Muscle of back (tissue), 13 donors: ENCODE measurements at places on chromosomes 4 and X.

DNA sequence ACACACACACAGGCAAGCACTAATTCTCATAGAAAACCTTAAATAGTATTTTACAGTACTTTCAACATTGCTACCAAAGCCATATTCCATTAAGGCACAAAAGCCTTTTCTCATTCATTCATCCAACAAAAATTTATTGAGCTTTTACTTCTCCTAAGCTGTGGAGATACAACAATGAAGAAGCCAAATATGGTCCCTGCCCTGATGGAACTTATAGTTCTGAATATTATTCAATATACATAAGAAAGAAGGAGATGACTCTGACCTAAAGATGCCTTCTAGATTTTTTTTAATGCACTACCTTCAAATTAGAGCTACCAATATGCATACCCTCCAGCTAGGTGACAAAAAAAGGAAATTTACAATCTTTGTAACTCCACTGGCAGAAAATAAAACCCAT, 90.0 kb upstream of the WDR44 start:
- no peak for DNase-seq

DNA sequence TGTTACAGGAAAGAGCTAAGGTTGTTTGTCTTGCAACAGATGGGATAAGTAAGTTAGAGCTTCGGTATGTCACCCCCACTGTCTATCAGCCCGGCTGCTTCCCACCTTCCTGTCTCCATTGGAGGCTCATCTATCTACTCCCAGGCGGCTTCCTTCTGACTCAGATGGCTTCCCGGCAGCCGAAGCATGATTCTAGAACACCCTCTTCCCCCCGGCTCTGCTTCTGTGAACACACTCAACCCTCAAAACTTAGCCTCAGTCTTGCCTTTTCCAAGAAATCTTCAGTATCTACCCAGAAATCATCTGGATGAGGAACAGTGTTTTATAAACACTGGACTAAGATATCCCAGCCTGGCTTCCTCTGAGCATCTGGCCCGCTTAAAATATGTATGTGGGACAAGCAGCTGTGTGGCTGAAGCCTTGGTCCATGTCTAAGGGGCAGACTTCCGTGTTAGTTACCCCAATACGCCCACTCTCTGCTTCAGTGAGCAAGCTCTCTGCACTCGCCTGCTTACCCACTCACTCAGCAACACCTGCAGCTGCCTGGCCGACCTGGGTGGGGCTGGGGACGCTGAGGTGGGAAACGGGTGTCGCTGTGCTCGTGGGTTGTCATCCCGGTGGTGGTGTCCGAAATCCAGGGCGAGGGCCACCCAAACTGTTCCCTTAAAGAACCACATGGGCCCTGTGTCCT, 12.0 kb upstream of the SLC2A9 start:
- DNase-seq = no peak

- DNase-seq = no peak
Measured at GRCh38 chr4:186912606-186913005, 188.9 kb upstream of the FAT1 start.

- DNase-seq = peak; percentile 78
Measured at GRCh38 chr4:30720021-30720660, at the start of gene PCDH7. PCDH7 (plus strand) TSS chr4:30720369; CDS start chr4:30721423, 1,054 bp downstream.

DNA sequence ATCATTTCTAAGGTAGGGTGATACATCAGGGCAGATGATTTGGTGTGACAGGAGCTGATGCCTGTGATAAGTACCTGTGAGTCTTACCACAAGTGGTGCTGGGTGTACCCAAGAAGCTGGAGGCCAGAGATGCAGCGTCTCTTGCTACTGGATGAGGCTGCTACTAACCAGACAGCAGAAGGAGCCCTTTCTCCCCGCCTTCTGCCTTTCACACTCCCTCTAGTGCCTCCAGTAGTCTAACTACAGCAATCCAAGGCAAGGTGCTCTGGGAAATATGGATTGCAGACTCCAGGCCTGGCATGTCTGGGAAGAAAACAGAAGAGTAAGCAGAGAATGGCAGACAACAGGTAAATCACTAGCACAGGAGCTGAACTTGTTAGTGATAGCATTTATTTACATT, 470.8 kb downstream of the NKX6-1 start:
- no peak for DNase-seq

GRCh38 chr4:6647582-6648230, 7.2 kb downstream of the MRFAP1 start:
- DNase-seq = no peak

GRCh38 chrX:23332888-23333821, 1.5 kb upstream of the PTCHD1 start:
- no peak for DNase-seq
